ENCODE measurements at places on chromosomes 5 and 9.

- no peak for DNase-seq
Measured at GRCh38 chr9:76255781-76256455, 138.3 kb downstream of the RFK start.

- DNase-seq: no peak
Measured at GRCh38 chr9:36862206-36863145, 171.6 kb downstream of the PAX5 start.

- no peak for DNase-seq
Measured at GRCh38 chr9:107856633-107857032, 367.1 kb upstream of the KLF4 start.

GRCh38 chr5:150444770-150445169 lies 4.8 kb downstream of the RPS14 start:
- no peak for DNase-seq

DNA sequence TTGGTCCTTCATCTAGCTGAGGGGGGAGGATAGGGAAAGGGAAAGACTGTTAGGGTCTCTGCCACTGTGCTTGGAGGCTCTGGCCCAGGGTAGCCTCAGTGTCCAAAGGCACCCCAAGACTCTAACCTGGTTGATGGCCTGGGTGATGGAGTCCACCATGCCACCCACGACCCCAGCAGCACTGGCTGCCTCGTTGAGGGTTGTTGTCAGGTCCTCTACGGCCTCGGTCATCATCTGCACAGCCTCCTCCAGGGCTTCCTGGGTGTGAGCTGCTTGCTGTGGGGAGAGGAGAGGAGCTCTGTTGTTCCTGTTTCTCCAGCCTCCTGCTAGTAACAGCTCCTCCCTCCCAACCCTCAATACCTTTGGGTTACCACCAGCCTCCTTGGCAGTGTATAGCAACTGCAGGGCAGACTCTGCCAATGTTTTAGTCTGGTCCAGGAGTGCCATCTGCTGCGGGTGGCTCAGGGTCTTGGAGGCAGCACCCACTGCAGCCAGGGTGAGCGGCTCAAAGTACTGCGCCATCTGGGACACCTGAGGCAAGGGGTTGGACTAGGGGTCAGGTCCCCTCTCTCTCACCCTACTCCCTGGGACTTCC lies 16.2 kb upstream of the TPM2 start:
- DNase-seq: no peak

All from stimulated activated naive CD4-positive, alpha-beta T cell treated with Interleukin-2 at 50 U/mL for 16 hours (primary cell).